ENCODE measurements at places on chromosomes 4 and X. TPM values are rescaled to one million over a fixed set of nuclear protein-coding genes. Genes with fewer than 3 reads are reported as not detected.

GRCh38 chr4:121217351-121217750, 53.2 kb upstream of the TNIP3 start:
- no peak for DNase-seq

DNA sequence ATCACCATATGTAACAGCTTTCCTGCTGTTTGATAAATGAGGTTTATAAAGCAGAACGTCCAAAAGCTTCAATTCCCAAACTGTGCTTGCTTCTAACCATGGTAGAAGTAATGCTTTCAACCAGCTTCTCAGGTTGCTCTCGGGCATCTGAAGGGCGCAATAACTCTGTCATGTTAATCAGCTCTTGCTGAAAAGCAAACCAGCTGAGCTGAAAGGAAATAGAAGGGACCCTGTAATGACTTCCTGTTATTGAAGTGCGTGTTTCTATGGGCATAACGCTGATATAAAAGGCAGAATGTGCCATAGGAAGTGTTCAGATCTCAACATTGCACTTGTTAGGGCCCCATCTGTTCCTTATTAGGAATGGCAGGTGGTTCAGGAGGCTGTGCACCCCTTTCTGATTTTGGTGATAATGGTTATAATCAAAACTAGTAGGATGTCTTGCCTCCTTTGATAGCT, 21.2 kb downstream of the HERC3 start:
- DNase-seq, result no peak

GRCh38 chrX:47664737-47665136, 5.8 kb upstream of the UXT start:
- DNase-seq, result no peak

DNA sequence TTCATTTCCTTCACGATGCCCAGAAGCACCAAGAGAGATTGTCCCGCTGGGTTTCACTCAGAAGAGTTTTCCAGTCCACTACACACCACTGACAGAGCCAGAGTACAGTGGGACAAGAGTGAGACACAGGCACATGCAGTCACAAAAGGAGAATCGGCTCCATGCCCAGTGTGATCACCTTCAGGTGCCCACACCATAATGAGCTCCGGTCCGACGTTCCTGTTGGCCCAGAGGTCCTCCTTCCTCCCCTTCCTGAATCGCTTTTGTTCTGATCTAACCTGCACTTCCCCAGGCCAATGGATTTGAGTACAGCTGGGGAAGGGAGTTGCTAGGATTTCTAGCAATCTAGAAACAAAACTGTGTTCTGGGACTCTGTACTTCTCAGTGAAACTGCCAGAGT, 4.6 kb upstream of the CHRNA9 start:
- no peak for DNase-seq

GRCh38 chr4:173752610-173753230, 222.7 kb upstream of the HAND2 start:
- no peak for DNase-seq

GRCh38 chrX:639151-639550, 8.6 kb downstream of the SHOX start:
- DNase-seq, result no peak

- DNase-seq, result no peak
Observed at GRCh38 chr4:126445596-126445995, 1130.8 kb downstream of the FAT4 start.

- no peak for DNase-seq
Observed at GRCh38 chr4:93184053-93184452, 644.5 kb upstream of the ATOH1 start.

DNA sequence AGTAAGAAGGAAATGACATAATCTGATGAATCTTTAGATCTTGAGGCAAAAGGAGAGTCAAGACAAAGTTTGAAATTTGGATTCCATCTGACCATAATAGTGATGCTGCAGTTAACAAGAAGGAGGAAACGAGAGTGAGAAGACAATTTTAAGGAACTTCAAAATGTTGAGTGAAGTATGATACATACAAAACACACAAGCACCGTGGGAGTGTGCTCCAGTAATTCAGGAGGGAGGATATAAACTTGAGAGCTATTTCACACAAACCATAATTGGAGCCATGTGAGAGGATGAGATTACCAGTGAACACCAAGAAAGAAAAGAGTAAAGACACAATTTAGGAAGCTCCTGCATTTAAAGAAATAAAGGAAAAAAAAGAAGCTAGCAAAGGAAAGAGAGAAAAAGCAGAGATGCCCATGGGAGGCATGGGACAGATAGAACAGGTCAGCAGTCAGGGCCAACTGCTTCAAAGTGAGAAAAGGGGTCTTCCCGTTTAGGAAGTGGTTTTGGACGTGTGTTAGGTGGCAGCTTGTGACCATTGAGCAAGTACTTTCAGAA, 150.7 kb upstream of the SLC7A11 start:
- DNase-seq, result no peak

- no peak for DNase-seq
Observed at GRCh38 chr4:54954656-54955388, 170.6 kb downstream of the KDR start.

GRCh38 chrX:19968276-19968675, 22.6 kb downstream of the BCLAF3 start:
- DNase-seq, result no peak

GRCh38 chrX:23633834-23634580, 33.3 kb upstream of the PRDX4 start:
- no peak for DNase-seq

DNA sequence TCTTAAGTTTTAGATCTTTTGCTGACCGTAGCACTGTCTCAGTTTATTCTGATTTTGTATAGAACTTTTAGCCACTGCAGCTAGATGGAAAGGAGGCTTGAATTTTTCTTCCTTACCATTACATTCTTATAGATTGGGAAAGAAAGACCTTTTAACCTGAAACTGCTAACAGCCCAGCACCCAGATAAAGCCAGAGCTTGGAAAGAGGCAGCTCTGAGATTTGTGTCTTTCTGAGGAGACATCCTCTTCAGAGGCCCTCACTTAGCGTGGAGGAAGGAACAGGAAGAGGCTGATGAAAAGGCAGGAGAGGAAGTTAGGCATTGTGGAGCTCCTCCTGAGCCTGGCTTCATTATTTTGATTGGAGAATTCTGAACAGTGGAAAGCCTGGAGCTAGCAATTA, 35.1 kb downstream of the ATG4A start:
- DNase-seq, result no peak

CPE gene
- 90.4 TPM for total RNA-seq

NSUN7 gene
- 1.7 TPM for total RNA-seq

SPACA5 gene
- not detected for total RNA-seq

GK gene
- 17.8 TPM for total RNA-seq

FHL1 gene
- 3,576 TPM for total RNA-seq

FAM53A gene
- 2.9 TPM for total RNA-seq

LRP2BP gene
- 0.64 TPM for total RNA-seq

SLC49A3 gene
- total RNA-seq, result 19.0 TPM

RS1 gene
- total RNA-seq, result not detected
